ENCODE measurements at places on chromosomes 5 and 9. TPM values are rescaled to one million over a fixed set of nuclear protein-coding genes. Genes with fewer than 3 reads are reported as not detected.
A peak's percentile ranks its signal among the peaks of the same experiment; 100 is the strongest.

Gene CDKN2B-AS1
- 1.0 TPM for total RNA-seq

- ATAC-seq, result peak; percentile 43
Observed at GRCh38 chr5:67059744-67060490, 136.7 kb downstream of the CD180 start.

DNA sequence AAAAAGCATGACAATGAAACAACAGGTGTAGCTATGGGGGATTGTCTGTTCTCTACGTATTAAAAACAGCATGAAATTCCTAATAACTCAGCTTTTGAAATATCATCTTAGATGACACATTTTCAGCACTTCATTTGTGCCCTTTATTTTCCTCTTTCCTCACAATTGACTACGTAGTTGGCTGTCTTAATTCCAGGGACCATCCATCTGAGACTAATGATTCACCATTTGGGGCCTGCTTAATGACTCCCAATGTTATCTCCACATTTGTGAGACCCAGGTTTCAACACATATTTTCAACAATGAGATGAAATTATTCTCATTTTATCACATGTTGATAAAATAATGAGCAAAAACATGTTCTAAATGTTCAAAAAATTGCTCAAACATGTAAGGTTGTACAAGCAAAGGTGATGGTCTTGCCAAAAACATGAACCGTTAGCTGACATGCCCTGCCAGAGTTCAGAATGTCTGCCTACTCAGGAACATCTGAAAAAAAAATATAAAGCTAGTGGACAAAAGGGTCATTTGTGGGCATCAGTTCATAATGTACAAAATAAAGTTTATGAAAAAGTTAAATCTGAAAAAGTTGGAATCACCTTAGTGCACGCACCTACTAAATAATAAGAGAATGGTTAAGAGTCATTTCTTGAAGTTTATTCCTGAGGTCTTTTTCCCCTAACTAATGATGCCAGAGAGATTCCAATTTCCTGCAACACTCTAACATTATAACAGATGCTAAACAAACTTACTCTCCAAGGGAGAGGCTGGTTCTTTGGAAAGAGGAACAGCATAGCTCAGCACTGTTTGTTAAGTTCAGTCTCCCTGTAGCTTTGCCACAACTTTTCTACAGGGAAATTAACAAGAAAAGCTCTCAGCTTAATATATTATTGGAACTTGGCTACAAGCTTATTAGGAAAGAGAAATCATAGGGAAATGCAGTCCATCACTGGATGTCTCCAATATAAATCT is 275.5 kb downstream of the SPOCK1 start:
- ATAC-seq, result no peak

GRCh38 chr5:168647083-168647482 is 67.9 kb upstream of the PANK3 start:
- ATAC-seq, result peak; percentile 93

GRCh38 chr5:178769617-178770260 is 39.3 kb upstream of the ZNF354A start:
- no peak for ATAC-seq
